ENCODE measurements at places on chromosomes 5 and 9.

DNA sequence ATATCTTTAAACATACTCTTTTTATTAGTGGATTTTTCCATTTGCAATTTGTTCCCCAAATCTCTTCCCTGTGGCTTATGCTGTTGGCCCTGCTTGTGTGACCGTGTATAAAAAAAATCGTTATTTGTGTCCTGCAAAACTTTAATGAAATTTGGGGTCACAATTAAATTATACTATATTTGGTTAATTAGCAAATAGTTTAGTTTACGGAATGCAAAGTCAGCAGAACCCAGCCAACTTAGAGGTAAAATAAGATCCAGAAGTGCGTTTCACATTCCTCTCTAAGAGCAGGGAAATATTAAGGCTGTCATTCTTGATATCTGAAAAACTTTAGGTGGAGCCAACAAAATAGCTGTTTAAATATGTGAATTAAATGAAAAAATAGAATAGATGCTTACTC is 2023.5 kb upstream of the WWC1 start:
- DNase-seq, result no peak

DNA sequence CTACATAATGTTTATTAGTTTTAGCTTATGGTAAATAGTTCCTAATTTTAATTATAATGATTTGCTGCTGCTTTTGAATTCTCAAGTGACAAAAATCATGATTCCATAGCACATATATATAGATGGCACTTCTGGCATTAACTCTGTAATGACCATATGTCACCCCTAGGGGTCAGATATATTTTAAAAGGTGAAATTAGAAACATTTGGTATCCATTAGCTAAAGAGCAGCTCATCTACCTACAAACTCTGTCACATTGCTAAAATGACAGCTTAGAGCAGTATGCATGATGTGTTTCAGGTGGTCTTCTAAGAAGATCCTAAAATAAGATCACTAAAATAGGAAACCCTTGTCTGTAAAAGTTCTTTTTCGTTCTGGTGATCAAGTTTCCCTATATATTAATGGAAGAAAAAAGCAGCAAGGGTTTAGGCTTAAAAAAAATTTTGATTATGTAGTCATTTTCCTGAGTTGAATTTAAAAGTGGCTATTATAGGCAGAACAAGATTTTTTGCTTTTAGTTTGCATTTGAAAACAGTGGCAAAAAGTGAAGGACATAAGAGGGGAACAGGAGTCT is 157.7 kb upstream of the POU5F2 start:
- no peak for DNase-seq

- DNase-seq, result no peak
Observed at GRCh38 chr5:59583151-59583809, 310.2 kb downstream of the PDE4D start.

DNA sequence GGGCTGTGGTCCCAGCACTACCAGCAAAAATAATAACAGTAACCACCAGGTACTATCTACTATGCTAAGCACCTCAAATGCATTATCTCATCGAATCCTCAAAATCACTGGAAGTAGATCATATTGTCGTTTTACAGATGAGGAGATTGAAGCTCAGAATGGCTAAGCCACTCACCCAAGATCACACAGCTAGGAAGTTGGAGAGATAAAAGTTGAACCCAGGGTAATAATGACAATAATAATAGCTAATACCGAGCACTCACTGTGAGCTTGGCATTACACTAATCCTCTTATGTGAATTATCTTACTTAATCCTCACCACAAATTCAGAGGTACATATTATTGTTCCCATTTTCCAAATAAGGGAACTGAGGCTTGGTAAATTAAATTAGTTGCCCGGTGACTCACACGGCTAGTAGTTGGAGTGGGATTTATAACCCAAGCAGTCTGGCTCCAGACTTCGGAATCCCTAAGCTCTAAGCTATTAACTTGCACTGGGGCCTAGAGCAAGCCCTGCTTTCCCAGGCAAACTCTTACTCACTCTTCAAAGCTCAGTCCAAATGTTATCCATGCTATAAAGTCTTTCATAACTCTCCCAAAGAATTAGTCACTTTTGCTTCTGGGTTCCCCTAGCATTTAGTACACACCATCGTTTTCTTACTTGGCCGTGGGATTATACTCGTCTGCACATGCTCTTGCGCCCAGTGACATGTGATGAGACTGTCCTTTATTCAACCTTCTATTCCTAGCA is 3.8 kb downstream of the ARSI start:
- DNase-seq, result peak; percentile 81

DNA sequence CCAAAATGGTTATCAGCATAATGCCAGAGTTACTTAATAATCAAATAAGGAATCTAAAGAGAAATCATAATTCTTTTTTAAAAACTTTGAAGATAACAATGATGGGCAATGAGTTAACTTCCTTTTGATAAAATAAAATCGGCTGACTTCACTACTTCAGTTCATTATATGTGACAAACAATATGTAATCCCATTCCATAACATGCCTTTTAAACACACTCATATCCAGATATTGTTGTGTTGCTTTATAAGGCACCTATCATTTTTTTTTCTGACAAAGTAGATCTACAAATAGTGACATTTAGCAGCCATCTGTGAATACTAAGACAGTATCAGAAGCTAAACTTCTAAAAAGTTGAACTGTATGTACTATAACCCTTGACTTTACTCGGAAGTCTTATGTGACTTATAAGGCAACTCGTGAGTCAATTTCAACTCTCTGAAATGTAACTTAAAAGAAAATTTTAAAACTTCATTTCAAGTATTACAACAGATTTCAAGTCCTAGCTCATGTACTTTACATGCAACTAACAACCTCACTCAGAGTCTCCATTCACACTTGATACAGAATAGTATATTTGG is 7.5 kb downstream of the ADAMTS6 start:
- no peak for DNase-seq

GRCh38 chr9:124934290-124934689 is 6.6 kb downstream of the GOLGA1 start:
- no peak for DNase-seq

GRCh38 chr9:37534901-37535300 is 41.3 kb downstream of the FBXO10 start:
- DNase-seq, result no peak

GRCh38 chr5:53037141-53037859 is 48.1 kb downstream of the ITGA2 start:
- DNase-seq, result no peak

DNA sequence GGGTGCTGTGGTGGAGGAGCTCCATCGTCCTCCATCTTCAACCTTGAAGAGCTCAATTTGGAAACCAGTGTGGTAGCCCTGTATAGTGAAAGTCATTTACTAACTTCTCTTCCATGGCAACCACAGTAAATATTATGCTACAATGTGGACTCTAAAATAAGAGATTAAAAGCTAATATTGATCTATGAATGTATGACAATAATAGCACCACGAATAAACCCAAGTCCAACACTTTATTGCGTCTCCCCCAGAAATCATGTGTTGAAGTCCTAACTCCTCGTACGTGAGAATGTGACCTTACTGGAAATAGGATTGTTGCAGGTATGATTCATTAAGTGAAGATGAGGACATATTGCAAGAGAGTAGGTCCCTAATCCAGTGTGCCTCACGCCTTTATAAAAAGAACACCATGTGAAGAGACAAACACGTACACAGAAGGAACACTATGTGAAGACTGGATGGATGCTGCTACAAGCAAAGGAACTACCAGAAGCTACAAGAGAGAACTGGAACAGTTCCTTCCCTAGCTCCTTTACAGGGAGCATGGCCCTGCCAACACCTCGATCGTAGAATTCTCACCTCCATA is 276.2 kb downstream of the PDE4D start:
- DNase-seq, result no peak

GRCh38 chr9:134864821-134865190 is 15.8 kb upstream of the FCN2 start:
- no peak for DNase-seq

- DNase-seq, result no peak
Observed at GRCh38 chr5:54324651-54325271, 14.4 kb upstream of the ARL15 start.

- no peak for DNase-seq
Observed at GRCh38 chr5:17088051-17088450, 129.4 kb upstream of the BASP1 start.

DNA sequence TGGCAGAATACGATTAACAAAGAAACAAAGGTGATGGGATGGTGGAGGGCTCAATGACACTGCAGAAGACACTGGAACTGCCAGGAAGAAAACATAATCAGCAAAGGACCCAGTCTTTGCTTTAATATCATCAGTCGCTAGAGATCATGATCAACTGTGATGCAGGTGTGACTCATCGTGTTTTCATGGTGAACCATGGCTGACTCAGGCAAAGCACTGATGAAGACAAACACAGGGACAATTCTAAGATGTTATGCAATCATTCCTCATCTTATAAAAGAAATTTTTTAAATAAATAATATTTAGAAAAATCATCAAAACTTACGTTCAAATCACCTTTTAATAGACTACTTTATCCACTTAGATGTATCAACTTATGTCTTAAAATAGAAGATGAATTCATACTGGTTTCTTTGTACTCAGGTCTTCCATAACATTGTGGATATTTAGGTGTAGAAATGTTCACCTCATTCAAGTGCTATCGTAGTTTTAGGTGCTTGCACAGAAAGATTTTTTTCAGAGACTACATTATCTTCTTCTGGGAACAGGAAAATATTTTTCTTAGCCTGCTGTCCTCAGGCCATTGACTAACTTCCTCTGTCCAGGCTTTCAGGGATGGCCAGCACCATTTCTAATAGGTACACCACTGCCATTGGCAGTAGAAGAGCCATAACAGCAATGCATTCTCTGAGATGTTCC is 673.4 kb upstream of the MEF2C start:
- no peak for DNase-seq

GRCh38 chr5:54516051-54516655 is 1.4 kb upstream of the SNX18 start:
- DNase-seq, result no peak

GRCh38 chr9:6917162-6917561 is 159.4 kb downstream of the KDM4C start:
- no peak for DNase-seq

DNA sequence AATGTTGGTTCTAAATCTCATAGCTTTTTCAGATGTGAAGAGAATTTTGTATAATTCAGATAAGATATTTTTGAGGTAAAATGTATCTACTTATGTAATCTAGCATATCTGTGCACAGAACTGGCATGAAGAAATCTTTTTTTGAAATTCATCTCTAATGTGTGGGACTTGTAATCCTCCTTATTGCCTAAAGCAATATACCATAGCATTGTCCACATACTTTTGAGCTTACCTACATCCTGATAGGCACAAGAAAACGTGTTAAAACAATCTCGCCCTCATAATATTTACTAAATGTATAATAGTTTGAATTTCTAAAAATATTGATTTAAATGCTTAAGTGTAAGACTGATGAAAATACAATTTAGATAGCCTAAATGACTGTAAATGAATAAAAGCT is 1686.5 kb upstream of the ACO1 start:
- DNase-seq, result no peak

DNA sequence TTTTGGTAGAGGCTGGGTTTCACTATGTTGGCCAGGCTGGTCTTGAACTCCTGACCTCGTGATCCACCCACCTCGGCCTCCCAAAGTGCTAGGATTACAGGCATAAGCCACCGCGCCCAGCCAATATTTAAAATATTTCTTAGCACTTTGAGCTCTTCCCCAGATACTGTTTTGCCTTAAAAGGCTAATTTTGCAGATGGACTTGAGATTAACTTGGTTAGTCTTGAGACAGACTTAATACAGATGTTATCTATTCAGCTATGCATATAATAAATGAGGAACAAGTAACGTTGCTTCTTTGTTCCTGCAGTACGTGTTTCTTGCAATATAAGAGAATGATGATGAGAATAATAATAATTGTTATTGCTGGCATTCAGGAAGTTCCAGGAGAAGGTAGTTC is 56.3 kb downstream of the PCSK5 start:
- DNase-seq, result no peak

Measured in uterus (tissue), 4 donors.